ENCODE measurements at places on chromosomes 6 and 20.

DNA sequence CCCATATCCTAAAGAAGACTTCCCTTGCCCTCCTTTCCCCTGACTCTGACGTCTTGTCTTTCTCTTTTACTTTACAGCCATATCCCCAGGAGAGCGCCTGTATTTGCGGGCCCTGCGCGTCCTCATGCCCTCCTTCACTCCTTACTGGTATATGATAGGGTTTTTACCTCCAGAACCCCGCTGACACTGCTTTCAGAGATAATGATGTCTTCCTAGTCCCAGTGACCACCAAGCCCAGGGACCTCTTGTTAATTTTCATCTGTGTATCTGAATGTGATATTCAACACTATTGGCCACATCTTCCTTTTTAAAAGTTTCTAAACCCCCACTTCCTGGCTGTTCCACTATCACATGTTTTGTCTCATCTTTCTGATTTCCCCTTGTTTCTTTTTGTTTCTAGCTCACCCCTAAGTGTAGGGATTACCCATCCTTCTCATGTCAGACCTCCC is 102.0 kb downstream of the HIVEP1 start:
- no peak for DNase-seq

- DNase-seq = no peak
Measured at GRCh38 chr20:51800872-51801121, 1.5 kb downstream of the SALL4 start.

- no peak for DNase-seq
Measured at GRCh38 chr20:10472871-10473270, 37.8 kb downstream of the SLX4IP start.

GRCh38 chr20:11522366-11522741 is 395.3 kb upstream of the BTBD3 start:
- no peak for DNase-seq

- peak; percentile 58 for DNase-seq
Measured at GRCh38 chr6:16681260-16681873, 79.9 kb downstream of the ATXN1 start.

DNA sequence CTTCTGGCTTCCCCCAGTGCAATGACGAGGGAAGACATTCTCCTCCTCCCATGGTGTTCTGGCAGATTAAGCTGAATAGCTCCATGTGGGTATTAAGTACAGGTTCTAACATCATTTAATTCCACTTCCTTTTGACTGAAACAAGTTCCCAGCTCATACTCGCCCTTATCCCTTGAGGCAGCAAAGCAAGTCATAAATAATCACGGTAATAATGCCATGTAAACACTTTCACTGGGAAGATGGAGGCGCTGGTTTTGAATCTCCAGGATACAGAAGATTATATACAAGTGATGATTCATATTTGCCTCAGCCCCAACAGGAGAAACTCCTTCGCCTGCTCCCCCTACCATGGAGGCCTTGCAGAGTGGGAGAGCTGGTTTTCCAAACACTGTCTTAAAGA is 141.3 kb downstream of the PXDC1 start:
- DNase-seq = no peak

DNA sequence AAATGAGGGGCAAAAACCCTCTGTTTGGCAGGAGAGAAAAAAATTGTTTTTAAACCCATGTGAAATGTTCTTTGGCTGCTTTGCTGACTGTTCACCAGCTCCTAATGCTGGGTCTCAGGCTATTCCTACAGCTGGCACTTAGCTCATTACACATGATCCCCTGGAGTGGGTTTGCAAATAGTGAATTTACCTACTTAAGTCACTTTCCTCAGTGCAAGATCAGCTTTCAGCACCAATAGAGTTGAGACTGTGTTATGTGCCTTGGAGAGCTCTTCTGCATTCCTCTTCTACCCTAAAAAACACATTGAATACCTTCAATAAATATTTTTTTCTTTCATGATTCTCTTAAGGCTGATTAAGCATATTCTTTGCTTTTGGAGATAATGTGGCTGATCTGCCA is 58.4 kb upstream of the PRDM1 start:
- no peak for DNase-seq

- DNase-seq = no peak
Measured at GRCh38 chr6:16551466-16551865, 209.8 kb downstream of the ATXN1 start.
